Omental fat pad (tissue), 4 donors: ENCODE measurements at places on chromosomes 1 and 21. TPM values are rescaled to one million over a fixed set of nuclear protein-coding genes. Genes with fewer than 3 reads are reported as not detected.

The KRTAP19-1 gene
- total RNA-seq: not detected

The NCAM2 gene
- total RNA-seq: 0.31 TPM

The GABPA gene
- 37.0 TPM for total RNA-seq

The MAST2 gene
- total RNA-seq: 18.2 TPM

The CR2 gene
- total RNA-seq: 0.46 TPM

The KRTAP10-6 gene
- total RNA-seq: not detected

The CLIC6 gene
- total RNA-seq: 6.2 TPM

The ITLN2 gene
- 30.3 TPM for total RNA-seq

The IL19 gene
- total RNA-seq: not detected
